DMS53 (cell line): ENCODE measurements at places on chromosomes 16 and 17.

DNA sequence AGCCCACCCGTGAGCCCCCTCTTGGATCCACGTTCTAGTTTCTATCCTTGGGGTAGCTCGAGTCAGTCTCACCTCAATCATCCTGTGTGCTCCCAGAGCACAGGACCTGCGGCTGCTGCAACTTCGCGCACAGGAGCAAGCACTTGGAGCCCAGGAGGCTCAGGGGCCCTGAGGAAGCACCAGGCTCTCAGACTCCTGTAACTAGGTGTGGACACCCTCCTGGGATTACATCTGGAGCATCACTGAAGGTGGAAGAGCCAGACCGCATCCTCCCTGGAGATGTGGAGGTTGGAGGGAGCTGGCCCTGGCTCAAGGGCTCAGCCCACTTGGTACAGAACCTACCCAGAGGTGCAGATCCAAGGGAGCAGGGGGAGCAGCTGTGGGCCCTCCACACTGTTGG lies 2.7 kb downstream of the HBQ1 start:
- DNase-seq, result peak; percentile 25

GRCh38 chr17:77098884-77099545 lies 41.8 kb upstream of the SEC14L1 start:
- no peak for DNase-seq

DNA sequence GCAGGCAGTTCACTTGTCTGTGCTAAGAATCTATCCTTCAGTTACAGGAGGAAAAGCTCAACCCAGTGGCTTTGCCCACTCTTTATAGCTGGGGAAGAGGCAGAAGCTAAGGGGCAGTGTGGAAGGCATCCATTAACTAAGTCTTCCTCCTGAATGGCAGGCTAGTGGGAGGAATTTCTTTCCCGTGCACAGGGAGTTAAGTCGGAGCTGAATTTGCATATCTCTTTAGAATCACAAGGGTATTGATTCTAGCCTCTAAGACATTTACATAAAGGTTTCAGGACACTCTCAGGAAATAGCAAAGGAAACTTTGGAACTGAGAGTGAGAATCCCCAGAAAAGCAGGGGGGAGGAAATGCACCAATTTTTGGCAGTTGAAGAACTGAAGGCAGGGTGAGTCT lies 245.6 kb downstream of the CA10 start:
- DNase-seq, result no peak

DNA sequence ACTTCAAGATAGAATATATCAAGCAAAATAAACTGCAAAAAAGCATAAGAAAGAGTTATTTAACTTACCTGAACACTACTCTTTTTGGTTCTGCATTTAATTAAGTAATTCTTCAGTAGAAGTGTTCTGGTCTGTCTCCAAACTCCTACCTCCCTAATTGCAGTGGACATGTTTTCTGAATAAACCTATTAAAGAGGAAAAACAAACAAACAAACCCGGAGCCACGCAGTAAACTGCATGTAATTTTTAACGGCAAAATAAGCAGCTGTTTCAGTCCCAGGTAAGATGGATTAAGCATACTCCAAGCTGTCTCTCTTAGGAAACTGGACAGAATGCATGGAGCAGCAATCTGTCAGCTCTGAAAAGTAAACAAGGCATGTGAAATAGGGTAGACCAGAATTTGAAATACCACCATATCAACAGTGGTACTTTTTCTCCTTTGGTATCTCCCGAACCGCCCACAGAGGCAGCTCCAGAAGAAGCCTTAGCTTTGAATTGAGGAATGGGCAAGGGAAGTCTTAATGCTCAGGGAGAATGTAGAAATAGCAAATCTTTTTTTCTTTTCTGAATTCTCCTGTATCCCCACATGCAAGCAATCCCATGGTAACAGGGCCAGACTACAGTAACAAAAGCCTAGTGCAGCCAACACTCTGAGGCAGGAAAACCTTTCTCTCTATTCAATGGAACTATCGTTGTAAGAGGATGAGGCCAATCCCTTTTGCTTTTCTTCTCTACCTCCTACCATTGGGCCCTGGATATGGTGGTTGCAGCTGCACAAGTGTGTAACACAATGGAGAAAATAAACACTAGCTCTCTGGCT lies 12.5 kb downstream of the ABCA5 start:
- peak; percentile 83 for DNase-seq

DNA sequence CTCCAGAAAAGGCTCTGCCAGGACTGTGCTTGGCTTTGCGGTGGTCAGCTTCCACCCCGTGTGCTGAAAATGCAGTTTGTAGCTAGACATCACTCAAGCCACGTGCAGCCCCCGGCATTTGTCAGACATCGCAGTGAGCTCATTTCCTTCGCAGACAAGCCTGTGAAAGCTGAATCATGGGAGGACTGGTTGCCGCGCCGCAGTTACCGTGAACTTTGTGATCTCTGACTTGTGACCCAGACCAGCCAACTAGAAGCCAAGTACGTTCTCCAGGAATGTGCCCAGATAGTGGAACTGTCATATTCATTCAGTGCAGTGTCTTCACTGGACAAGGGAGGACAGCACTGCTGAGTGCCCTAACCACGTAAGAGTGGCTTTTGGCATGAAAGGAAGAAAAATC lies 58.1 kb downstream of the NDE1 start:
- no peak for DNase-seq

DNA sequence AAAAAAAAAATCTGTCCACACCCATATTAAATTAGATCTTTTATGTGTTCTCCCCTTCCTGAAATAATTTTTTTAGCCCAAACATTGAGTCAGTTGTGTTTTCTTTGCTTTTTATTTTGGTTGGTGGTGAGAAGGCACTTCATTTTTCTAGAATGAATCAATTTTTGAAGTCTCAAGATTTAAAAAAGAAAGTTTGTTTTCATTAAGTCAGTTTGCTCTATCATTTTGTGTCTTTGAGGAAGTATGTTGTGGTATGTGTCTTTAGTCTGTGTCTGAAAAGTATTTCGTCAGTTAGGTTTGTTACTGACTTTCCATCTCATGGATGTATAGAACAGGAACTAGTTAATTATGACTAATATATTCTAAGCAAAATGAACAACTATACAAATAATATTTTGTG lies 3.8 kb downstream of the IGF2BP1 start:
- DNase-seq, result no peak

GRCh38 chr16:80932708-80933095 lies 74.0 kb downstream of the CMC2 start:
- DNase-seq, result peak; percentile 65

DNA sequence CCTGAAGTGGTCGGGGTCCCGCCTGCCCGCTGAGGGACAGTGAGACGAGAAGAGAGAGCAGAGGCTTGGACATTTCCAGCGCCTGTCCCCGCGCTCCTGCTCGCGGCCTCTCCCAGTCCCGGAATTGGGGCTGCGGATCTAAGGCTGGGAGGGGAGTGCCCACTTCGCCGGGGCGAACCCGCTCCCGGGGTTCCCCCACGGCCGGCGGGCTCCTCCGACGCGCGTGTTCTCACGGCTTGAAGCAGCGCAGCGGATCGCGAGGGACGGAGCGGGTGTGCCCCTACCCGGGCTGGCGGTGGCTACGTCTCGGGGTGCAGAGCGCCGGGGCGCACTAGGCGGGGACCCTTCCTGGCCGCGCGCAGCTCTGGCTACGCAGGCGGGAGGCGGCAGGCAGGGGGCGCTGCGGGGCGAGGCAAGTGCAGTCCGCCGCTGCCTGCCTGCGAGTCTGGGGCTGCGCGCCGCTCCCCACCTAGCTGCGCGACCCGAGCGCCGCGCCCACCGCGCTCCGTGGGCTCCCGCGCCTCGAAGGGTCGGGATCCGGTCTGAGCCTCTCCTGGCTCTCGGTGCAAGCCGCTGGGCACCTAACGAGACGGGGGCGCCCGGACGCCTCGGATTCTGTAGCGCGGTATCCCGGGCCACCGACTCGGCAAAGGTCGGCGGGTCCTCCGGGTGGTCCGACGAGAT lies 1.2 kb downstream of the NGFR start:
- peak; percentile 78 for DNase-seq

- peak; percentile 79 for DNase-seq
These were observed 6.8 kb downstream of the LDHD start for GRCh38 chr16:75109732-75110243.

DNA sequence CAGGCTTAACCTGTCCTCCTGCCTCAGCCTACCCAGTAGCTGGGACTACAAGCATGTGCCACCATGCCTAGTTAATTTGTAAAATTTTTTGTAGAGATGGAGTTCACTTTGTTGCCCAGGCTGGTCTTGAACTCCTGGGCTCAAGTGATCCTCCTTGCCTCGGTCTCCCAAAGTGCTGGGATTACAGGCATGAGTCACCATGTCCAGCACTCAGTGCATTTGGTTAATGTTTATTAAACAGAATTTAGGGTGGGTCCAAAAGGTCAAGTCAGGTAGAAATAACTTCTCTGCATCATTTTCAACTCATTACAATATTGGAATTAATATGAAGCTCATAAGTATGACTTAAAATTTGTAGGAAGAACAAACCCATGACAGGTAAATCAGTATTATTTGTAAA lies 55.7 kb downstream of the RHOT1 start:
- DNase-seq, result no peak

DNA sequence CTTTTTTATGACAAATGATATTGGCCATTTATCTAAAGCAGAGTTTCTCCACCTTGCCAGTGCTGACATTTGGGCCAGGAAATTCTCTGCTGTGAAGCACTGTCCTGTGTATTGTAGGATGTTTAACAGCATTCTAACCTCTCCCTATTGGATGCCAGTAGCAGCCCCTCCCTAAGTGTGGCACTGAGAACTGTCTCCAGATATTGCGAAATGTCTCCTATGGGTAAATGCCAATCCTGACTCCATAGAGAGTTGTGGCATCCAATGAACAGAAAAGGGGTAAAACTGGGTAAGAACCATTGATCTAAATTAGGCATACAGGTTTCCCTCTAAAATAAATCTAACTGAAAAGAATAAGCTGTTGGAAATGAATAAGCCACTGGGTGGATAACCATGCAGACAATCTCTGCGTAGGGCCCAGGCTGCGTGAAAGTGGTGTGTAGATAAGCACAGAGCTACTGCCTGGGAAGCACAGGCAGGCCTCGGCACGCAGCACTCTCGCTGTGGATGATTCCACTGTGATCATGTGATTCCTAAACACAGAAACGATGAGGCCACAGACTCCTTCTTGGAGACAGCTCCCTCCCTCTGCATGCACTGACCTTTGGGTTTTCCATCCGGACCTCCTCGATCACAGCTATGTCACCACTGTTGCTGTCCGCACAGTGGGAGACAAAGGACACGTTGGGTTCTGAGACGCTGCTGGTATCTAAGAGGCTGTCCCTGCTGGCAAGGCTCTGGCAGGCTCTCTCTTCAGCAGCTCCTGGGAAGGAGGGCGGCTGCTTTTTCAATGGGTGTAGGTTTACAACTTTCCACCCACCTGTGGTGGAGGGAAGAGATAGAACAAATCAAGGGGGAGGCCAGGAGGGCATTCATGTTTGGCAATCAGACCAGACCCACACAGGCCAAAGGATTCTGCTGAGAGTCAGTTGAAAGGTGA lies 44.1 kb downstream of the GTF3C1 start:
- DNase-seq, result no peak

DNA sequence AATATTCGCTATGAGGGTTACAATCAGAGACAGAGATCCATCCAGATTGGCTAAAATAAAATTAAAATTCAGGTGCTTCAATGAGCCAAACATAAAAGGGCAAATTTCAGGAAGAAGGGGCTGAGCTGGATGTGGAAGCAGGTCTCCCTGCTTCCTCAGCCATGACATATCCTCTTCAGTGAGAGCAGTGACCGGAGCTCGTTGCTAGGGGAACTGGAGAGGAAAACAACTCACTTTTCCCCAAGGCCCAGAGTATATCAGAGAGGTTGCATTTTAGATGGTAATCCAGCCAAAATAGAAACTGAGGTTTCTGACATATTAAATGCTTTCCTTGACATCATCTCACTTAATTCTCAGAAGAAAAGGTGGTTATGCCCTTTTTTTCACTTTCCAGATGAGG lies 503.5 kb downstream of the HS3ST4 start:
- no peak for DNase-seq

- DNase-seq, result no peak
These were observed 5.7 kb upstream of the METTL9 start for GRCh38 chr16:21593530-21594289.

DNA sequence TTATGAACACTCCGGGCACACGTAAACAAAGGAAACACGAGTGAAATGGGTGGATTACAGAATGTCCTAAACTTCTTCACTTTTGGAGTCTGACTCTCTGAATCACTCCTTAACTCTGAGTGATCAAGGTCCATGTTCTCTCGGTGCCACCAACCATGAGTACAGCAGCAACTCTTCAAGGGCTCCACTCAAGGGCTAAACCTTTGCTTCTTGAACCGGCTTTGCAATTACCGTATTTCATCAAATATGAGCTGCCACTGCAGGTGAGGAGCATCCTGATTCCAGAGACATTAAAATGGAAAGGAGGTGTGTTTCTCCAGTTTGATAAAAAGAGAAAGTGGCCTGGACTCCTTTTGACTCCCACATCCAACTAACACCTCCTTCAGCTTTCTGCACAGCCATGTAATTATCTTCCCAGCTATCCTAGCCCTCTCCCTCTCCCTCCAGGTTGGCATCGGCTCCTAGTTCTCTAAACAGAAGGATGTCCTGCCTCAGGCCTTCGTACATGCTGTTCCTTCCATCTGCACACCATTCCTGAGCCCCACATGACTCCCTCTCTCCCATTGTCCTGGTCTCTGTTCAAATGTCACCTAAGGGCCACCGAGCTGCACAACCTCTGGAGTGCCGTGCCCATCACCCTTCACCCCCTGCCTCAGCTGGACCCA lies 61.4 kb downstream of the ZDHHC7 start:
- peak; percentile 23 for DNase-seq

DNA sequence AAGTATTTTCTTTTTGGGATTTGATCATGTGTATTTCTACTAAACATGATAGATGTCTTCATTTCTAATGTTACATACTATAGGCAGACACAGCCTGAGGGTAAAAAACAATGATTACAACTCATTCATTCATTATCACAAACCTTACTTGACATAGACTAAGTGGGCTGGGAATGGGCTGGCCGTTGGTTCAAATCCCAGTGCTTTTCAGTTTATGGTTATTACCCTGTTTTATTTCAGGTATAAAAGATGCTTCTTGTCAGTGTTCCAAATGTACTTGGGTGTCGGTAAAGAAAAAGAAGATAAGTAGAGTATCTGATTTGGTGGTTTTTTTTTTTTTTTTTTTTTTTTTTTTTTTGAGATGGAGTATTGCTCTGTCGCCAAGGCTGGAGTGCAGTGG lies 149.7 kb upstream of the ZFHX3 start:
- no peak for DNase-seq

- peak; percentile 59 for DNase-seq
These were observed 20.8 kb downstream of the GOSR2 start for GRCh38 chr17:46943501-46944393.

- no peak for DNase-seq
These were observed 74.2 kb upstream of the CCL1 start for GRCh38 chr17:34437188-34437587.
